Adrenal gland (tissue), 19 donors: ENCODE measurements at places on chromosomes 1 and 21. TPM values are rescaled to one million over a fixed set of nuclear protein-coding genes. Genes with fewer than 3 reads are reported as not detected.

NRDC gene
- 119 TPM for total RNA-seq

TAS1R3 gene
- total RNA-seq, result 0.81 TPM

FOXD2 gene
- total RNA-seq, result 0.90 TPM

ASAP3 gene
- total RNA-seq, result 61.4 TPM

HHIPL2 gene
- 0.11 TPM for total RNA-seq

PDC gene
- total RNA-seq, result not detected

PLXNA2 gene
- total RNA-seq, result 5.7 TPM

BCAR3 gene
- 17.6 TPM for total RNA-seq

KRTAP6-3 gene
- total RNA-seq, result not detected

KRTAP19-3 gene
- total RNA-seq, result not detected

NOS1AP gene
- 7.4 TPM for total RNA-seq

TTC4 gene
- total RNA-seq, result 37.4 TPM

HCRTR1 gene
- total RNA-seq, result not detected

LIN9 gene
- total RNA-seq, result 2.3 TPM

LYPD8 gene
- not detected for total RNA-seq

SLC22A15 gene
- 10.1 TPM for total RNA-seq

SPRR2F gene
- not detected for total RNA-seq

PLA2G2C gene
- total RNA-seq, result 0.39 TPM

ZNF362 gene
- total RNA-seq, result 36.7 TPM

KCNC4 gene
- 1.1 TPM for total RNA-seq

OLIG2 gene
- total RNA-seq, result not detected

TMCC2 gene
- 7.4 TPM for total RNA-seq

KRTAP13-2 gene
- total RNA-seq, result not detected

SPRR2E gene
- not detected for total RNA-seq

CYB561D1 gene
- 13.5 TPM for total RNA-seq

NR1I3 gene
- not detected for total RNA-seq

GNAT2 gene
- total RNA-seq, result 0.95 TPM

DNTTIP2 gene
- total RNA-seq, result 27.5 TPM

PIGR gene
- total RNA-seq, result not detected

LORICRIN gene
- not detected for total RNA-seq

ANKRD45 gene
- total RNA-seq, result 0.55 TPM

CCDC30 gene
- 1.8 TPM for total RNA-seq

PLA2G2D gene
- not detected for total RNA-seq

WNT3A gene
- not detected for total RNA-seq

ARF1 gene
- total RNA-seq, result 611 TPM

S100A13 gene
- total RNA-seq, result 113 TPM

EDARADD gene
- total RNA-seq, result 1.2 TPM

ELF3 gene
- total RNA-seq, result 0.41 TPM

PRR9 gene
- total RNA-seq, result not detected

TTLL7 gene
- total RNA-seq, result 6.2 TPM

HLX gene
- 7.2 TPM for total RNA-seq

PLA2G5 gene
- total RNA-seq, result 1.5 TPM

PRRX1 gene
- total RNA-seq, result 11.8 TPM

B3GALT2 gene
- 3.1 TPM for total RNA-seq
